ENCODE measurements at places on chromosomes 12 and 14.

- no peak for DNase-seq
Observed at GRCh38 chr14:71190770-71191374, 283.6 kb downstream of the PCNX1 start.

DNA sequence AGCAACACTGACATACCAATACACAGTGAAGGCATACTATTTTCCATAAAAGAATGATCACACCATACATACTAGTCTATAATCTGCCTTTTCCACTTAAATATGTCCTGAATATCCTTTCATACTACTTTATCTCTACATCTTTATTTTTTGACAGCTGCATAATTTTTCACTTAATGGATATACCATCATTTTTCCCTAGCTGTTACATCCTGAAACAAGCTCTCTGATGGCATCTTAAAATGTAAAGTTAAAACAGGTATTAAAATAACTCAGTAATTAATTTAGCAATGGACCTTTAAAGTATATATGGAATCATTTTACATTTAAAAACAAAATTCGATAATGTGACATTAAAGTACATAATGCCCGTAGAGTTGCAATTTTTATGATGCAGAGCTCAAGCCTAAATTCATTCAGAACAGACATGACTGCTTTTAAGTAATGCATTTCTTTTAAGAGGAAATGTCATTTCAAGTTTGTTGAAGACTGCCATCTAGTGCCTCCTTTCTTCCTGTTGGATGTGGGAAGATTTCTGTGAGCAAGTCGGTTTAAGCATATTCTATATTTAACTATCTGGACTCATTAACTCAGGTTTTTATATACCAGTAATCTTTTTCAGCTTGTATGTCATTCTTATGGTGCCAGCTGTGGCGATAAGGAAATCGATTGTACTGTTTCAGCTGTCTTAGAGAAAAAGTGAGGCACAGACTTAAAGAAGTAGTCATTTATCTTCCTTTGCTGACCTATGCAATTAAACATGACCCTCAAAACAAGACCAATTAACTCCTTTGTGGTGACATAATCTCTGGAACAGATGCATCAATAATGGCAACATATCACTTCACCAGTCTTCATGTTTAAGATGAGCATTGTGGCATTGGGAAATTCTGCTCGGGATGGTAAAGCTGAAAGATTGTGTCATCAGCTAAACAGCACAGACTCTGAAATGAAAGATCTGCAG lies 20.3 kb downstream of the PRICKLE1 start:
- peak; percentile 61 for DNase-seq

DNA sequence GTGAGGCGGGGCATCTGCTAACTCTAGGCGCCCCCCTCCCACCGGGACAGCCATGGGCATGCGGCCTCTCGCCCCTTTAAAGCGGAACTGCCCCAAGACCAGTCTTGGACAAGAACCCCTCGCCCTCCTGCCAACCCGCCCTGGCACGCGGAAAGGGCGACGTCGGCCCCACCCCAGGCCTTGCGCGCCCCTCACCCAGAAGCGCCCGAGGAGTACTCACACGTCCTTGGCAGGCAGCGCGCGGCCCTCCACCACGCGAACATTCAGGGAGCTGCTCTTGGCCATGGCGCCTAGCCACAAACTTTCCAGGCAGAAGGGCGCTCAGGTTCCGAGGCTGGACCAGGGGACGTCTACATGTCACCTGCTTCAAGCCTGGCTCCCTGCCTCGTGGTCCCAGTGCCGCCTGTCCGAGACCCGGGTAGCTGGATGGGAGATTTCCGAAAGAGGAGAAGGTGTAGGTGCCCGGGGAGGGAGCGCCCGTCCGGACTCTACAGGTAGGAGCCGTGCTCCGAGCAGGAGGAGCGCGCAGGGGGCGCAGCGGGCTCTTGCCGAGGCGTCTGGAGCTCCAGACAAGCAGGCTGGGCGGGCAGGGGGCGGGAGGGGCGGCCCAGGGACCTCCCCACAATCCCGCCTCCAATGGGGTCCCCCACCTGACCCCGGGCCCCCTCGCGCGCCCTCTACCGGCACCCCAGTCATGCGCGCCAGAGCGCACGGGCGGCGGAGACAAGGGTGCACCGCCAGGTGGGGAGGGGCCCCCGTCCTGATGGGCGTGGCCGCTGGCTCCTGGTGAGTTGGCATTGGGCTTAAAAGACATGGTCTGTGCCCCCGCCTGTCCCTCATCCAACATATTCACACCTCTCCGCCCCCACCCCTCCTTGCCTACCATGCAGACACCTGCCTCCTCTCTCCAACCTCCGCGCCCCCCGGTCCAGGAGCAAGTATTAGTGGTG lies at the start of gene RASAL1:
TSS of gene RASAL1 (minus strand) at position 584 of the 950 bp plus-strand sequence. CDS start at position 285, 299 bp downstream.
- DNase-seq: peak; percentile 43

DNA sequence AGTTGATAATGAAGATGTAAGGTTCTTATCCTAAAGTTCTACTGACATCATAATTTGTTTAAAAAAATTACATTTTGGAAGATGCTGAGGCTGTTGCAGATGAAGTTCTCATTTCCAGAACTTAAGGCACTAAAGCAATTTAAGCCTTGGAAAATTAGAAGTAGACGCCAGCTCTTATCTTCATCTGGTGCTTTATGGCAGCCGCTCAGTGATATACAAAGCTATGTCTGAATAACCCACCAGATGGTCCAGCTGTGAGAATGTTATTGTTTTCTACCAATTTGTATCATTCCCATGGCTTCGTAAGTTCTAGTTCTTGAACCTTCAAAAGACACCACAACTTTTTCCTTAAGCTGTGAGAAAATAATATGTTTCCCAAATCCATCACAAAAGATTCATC lies 212.1 kb upstream of the ARID2 start:
- DNase-seq: no peak

GRCh38 chr12:121806009-121806545 lies 2.3 kb downstream of the SETD1B start:
- no peak for DNase-seq

DNA sequence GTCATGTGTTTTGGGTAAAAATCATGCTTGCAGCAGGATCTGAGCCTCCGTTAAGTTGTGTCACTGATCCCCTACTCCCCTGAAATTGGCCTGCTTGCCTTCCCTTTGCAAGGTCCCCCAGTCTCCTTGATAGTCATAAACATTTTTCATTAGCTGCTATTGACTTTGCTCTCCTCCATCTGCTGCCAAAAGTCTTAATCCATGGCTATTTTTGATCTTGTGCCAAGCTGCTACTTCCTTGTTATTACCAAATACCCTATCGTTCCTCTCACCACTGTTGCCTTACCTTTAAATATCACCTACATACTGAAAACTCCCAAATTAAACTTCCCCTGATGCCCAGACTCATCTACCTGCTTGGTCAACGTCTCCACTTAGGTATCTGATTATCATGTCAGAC lies 148.3 kb downstream of the PHLDA1 start:
- no peak for DNase-seq

DNA sequence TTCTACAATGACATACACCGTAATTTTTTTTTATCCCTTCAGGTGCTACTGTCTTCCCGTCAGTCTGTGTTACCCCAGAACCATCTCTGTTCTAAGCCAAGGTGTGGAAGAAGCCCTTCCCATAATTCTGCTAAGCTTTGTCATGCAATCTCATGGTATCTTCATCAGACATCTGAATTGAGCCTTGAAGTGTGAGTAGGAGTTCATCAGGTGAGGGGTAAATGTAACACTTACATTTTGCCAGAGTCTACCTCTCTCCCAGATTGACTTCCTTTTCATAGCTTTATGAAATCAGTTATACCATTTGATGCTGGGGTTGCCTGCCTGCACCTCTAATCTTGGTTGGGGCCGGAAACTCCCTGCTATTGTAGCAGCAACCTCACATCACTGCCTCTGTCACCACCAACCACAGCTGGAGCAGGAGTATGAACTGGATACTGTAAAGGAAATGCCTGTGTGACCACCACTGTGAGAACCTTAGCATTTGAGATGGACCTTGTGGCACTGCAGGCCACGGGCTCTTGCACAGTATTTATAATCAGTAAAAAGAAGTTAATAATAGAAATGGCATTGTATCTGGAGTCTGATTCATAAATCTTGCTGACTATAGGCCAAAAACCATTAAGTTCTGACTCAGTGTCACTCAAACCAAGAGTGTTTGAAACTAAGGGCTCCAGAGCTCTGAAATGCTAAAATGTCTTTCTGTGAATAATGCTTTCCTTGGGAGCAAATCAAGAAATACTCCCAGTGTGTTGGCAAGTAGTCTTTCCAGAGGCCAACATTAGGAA lies 58.7 kb upstream of the STK38L start:
- DNase-seq: peak; percentile 93

GRCh38 chr12:122355706-122356105 lies 66.8 kb downstream of the CLIP1 start:
- DNase-seq: no peak

DNA sequence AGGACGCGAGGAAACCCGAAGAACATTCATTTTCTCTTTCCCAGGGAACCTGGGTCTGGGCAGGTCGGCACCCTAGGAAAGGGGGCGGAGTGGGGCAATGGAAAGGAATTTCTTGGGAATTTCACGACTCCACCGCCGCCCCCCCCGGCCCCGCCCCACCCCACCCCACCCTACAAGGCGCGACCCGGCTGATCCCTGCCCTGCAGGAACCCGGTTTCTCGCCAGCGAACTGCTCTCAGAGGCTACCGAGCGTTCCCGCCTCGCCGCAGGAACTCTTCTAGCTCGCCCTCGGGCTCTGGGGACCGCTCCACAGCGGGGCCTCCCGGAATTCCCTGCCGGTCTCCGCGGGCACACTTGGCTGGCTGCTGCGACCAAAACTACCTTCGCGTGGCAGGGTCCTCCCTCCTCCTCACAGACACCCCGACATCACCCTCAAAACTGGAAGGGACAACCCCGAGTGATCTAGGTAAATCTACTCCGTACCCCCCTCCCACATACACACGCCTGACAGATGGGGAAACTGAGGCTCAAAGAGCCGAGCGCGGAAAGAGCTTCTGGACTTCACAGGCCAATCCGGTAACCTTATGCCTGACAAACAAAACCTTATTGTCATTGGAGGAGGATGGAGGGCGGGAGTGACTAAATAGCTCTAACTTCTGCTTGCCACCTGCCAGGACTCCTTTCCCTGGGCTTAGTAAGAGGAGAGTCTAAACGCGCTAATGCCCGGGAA lies 785 bp upstream of the ACTN1 start:
- DNase-seq: no peak

DNA sequence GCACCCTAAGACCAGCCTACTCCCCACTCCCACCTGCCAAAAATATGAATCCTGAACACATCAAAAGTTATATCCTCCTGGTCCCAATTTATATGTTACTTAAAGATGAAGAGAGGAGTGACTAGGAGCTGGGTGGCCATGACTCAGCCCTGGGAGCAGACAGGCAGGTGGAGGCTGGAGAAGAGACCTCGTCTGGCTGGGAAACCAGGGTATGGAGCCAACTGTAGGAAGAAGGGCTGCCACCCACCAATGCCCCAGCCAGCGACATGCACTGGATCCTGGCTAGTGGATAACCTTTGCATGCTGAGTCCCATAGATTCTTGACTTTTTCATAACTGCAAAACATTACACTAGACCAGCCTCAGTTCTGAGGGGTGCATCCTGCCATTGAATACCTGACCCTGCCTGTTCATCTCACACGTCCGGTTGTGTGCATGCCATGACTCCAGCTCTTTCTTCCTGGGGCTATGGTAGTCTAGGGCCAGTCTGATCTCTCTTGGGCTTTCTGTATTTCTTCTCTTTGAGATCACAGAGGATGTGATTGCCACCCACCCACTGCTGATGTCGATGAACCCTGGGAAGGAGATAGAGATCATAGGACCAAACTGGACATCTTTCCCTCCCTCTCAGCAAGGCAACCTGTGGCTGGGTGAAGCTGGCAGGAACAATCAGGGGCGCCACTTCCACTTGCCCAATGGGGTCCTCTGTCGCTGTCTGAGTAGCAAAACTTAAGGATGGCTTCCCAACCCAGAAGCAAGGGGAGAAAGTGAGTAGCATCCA lies 69.6 kb upstream of the DDX11 start:
- no peak for DNase-seq

DNA sequence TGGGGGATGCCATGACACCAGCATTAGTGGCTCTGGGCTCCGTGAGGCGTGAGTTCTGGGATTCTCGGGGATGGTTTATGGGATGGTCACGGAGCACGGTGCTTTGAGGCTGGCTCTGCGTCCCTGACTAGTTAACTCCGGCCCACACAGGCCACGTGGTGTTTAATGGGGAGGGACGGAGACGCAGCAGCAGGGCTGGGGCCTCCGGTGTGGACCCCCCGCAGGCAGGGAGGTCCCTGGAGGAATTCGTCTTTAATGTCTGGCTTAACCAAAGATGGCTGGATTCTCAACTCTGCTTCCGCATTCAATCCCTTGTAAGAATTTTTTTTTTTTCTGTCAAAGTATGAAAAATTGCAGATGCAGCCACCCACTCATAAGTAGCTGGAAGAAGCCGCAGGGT lies 86.4 kb upstream of the RFLNA start:
- no peak for DNase-seq

DNA sequence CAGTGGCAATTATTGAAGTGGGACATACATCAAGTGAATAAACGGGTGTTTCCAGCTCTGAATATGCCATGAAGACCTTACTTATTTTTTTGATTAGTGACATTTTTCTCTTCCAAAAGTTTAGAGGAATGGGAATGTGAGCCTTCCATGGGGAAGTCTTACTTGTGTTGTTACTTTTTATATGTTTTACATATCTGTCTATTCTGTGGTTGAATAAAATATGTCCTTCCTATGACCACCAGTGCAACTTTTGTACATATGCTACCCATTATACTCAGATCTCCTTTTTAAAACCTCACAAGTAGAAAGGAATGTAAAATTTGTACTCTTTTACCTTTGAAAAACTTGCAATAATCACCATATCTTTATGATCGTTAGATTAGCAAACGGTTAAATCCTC lies 132.7 kb downstream of the MSRB3 start:
- DNase-seq: no peak

DNA sequence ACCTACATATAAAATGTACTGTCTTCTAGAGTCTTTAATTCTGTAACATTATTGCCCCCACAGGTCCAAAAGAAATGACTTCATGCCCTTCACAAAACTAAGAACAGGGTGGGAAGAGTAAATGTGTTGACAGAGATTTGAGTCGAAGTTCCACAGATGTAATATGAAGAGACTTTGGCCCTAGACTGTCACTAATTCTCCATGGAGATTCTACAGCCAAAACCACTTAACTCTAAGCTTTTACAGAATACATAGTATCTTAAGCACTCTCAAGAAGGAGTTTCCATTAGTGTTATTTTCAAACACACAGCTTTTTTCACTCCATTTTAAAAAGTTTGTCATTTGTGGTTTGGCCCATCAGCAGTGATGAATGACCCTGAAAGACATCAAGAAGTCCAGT lies 56.3 kb downstream of the ABCC9 start:
- DNase-seq: no peak

DNA sequence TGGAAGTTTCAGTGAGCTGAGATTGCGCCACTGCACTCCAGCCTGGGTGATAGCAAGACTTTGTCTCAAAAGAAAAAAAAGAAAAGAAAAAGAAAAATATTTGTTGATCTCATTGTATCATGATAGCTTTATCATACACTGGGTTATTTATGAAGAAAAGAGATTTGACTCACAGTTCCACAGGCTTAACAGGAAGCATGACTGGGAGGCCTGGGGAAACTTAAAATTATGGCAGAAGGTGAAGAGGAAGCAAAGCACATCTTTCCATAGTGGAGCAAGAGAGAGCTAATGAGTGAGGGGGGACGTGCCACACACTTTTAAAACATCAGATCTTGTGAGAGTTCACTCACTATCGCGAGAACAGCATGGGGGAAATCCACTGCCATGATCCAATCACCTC lies 72.7 kb upstream of the FUT8 start:
- DNase-seq: no peak

GRCh38 chr14:90491221-90491885 lies 94.5 kb downstream of the CALM1 start:
- DNase-seq: no peak

GRCh38 chr12:58774731-58775130 lies 145.6 kb downstream of the LRIG3 start:
- DNase-seq: no peak

GRCh38 chr14:71856199-71856919 lies 75.9 kb upstream of the RGS6 start:
- DNase-seq: peak; percentile 81
